K562 (cell line): ENCODE measurements at places on chromosomes 1 and 21.
A peak's percentile ranks its signal among the peaks of the same experiment; 100 is the strongest.

GRCh38 chr21:38511662-38512243 is 13.5 kb upstream of the ERG start:
- no peak for DNase-seq

GRCh38 chr1:68975212-68975933 is 478.5 kb upstream of the DEPDC1 start:
- no peak for DNase-seq

DNA sequence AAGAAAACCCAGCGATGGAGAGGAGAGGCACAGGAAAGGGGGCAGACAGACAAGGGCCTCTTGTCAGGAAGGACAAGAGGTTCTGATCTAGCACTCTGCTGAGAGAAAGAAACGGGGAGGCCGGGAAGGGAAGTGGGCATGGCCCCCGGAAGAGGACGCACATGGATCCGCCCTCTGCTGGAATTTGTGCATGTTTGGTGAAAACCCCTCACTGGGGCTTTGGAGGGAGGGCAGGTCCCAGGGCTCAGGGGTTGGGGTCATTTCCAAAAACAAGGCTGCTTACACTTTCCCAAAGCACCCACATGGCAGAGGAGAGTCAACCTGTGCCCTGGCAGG is 32.4 kb upstream of the ECE1 start:
- no peak for DNase-seq

- DNase-seq, result peak; percentile 62
Measured at GRCh38 chr1:23200883-23201282, 16.4 kb downstream of the HTR1D start.

DNA sequence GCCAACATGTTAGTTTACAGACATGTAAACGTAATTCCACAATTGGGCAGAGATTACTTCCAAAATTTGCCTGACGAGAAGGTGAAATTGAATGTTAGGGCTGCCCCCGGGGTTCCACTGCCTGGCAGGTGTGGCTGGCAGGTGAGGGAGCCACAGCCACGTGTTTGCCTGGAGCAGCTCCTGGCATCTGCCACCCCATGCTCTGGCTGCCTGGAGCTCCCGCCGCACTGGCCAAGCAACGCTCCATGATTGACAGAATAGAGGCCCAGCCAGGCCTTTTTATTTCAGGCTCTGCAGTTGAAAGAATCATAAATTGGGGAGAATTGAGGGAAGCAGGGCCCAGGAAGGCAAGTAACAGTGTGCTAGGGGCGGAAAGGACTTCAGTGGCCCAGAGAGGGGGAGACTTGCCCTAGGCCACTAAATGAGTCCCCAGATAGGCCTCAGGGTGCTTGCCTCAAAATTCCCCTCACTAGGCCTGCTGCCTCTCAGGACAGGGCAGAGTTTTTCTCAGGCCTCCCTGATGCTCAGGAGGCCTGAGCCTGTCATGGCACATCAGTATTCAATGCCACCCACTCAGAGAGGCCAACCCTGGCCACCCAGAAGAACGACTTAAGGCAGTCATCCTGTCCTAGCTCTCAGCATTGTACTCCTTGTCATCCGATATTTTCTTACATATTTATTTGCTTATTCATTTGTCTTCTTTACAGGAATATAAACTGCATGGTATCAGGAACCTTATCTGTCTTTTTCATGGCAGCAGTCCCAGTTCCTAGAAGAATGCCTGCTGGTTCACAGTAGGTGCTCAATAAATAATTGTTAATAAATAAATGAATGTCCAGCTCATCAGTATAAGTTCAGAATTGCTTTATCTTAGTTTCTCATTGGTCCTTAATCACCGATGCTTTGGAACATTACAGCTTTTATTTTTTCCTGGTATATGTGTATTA is 16.6 kb upstream of the S1PR1 start:
- DNase-seq, result no peak

DNA sequence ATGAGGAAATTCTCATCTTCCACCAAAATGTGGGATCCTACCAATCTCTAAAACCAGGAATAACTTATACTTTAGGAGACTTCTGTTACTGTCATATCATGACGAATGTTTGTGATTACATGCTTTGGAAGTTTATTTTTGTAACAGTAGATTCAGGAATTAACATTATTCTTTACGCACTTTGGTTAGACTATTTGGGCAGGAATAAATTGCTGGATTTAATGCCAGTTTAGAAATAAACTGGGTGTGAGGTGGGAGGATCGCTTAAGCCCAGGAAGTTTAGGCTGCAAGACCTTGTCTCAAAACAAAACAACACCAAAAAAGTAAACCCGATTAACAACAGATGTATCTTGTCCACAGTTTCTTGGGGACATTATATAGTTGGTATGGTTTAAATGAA is 52.1 kb downstream of the MIGA1 start:
- DNase-seq, result no peak

DNA sequence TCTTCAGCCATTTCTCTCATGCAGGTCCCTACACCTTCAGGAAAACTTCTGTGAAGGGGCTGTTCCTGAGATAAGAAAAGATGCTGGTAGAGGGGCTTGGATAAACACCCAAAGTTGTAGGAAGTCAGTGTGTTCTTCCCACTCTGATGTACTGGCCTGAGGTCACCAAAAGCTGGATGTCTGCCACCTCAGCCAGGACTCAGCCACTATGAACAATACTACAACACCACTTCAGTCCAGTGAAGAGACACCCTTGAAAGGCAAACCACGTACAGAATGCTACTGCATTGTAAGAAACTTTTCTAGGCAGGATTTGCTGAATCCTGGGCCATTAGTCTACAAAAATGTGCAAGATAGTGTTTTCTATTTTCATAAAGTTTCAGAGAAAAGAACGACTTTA is 2.4 kb downstream of the PTPN14 start:
- DNase-seq, result no peak

- DNase-seq, result no peak
Measured at GRCh38 chr1:227197064-227197463, 121.2 kb downstream of the CDC42BPA start.

DNA sequence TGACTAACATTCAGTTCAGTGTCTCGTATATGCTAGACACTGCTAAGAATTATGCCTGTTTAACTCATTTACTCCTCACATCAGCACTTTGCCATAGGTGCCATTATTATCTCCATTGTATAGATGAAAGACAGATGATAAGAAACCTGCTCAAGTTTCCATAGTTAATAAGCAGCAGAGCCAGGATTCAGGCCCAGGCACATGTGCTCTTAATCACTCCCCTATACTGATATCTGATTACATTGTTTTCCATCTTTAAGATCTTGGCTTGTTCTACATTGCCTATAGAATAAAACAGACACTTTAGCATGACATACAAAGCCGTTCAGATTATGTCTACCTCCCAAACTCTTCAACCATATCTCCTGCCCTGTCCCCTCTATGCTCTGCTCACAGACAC is 30.5 kb upstream of the USH2A start:
- DNase-seq, result no peak

DNA sequence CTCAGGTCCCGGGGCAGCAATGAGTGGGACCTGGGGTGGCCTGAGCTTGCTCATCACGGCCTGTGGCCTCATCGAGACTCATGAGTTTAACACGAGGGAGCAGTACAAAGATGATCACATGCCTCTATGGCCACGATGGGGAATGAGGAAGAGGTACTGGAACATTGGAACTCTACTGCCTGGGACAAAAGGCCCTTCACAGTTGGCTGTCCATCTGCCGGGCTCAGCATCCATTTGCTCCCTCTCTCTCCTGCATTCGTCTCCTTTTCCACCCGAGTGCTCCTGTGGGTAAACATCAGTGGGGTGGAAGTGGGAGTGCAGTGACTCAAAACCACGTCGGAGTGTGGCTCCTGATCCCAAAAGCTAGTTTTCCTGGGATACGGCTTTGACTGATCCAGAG is 124.9 kb downstream of the KAZN start:
- no peak for DNase-seq
